Fibroblast of skin of left quadriceps (primary cell): ENCODE measurements at places on chromosomes 5 and 9.
A peak's percentile ranks its signal among the peaks of the same experiment; 100 is the strongest.

DNA sequence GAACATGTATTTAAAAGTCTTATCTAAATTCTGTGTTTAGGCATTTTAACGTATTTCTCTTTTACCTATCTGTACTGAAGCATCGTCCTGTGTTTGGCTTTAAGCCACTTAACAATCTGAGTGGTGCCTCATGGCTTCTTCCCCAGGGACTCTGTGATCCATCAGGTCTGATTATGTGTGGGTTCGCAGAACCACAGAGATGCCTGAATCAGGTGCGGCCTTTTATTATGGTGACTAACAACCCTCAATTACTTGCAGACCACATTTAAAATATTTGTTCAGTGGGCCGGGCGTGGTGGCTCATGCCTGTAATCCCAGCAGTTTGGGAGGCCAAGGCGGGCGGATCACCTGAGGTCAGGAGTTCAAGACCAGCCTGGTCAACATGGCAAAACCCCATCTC, 39.6 kb upstream of the SAP30L start:
- DNase-seq, result no peak

- no peak for DNase-seq
These were observed 127.8 kb upstream of the RAPGEF1 start for GRCh38 chr9:131867611-131868192.

DNA sequence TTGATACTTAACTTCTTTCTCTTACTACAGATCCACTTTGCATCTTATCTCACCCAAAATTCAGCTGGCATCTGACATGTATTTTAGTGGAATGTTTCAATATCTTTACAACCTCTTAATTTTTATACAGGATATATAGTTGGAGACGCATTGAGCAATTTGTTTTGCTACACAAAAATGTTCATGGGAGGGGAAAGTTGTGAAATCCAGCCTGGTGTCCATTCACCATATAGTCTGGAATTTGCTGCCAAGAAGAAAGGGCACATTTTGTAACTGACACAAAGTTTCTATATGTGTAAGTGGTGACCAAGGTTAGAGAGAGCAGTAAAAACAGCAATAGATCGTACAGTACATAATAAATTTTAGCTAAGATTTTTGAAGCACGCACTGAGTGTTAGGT, 14.0 kb upstream of the CHD1 start:
- no peak for DNase-seq

DNA sequence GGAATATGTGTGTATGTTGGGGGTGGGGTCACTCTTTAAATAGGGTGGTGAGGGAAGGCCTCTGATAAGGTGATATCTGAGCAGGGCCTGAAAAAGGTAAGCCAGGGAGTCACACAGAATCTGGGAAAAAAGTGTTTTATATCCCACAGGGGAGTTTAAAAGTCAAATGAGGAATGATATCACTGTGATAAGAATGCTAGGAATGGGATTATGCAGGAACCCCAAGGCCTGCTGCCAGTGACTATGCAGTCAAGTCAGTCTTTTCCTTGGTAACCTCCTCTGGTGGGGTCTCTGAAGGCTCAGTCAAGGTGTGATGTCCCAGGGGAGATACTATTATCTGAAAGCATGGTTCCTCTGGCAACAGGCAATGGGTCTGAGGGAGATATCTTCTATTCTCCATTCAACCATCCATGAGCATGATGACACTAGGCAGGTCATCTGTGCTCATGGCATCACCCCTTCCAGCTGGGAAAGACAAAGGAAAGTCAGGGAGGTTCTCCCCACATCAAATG, 53.5 kb downstream of the GRIA1 start:
- DNase-seq, result no peak

GRCh38 chr5:60287174-60287771, 393.7 kb upstream of the PDE4D start:
- peak; percentile 29 for DNase-seq

DNA sequence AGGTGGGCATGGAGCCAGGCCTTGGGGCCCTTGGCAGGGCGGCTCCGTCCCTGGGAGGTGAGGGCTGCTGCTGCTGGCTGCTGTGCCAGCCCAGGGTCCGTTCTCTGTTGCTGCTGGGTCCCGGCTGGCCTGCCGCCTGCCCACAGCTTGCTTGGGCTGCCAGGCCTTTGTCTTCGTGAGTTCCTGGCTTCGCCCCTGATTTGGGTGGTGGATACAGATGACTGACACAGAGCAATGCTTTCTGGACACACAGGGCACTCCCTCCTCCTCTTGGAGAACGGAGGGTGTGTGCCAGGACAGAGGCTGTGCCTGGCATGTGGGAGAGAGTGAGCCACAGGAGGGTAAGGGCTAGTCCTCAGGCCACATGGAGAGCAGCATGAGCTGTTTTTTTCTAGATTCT, 166.1 kb downstream of the MACROH2A1 start:
- DNase-seq, result no peak

DNA sequence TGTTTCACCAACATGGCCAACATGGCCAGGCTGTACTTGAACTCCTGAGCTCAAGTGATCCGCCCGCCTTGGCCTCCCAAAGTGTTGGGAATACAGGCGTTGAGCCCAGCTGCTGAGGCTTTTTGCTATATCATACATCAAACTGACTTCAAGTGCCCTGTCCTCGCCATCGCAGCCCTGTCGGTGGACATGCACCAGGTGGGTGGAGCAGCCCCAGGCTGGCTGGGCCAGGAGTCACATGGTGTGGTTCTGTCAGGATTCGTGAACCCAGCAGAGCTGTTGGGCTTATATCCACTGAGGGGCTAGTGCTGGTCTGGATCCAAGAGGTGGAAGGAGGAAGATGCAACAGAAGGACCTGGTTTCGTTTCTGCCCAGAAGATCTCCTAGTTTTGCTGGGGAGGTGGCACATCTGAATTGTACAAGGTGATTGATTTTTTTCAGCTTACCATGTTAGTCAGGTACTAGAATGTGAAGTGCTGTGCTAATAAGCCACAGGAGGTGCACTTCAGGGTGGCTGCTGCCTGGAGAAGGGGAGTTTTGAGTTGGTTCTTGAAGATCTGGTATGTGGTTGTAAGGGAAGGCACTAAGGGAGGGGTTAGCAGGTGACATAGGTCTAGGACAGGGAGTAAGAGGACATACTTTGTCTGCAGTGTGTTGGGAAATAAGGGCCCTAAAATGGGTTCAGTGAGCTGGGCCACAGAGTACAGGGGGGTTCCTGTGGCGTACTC, 16.1 kb downstream of the PCBD2 start:
- DNase-seq, result no peak

DNA sequence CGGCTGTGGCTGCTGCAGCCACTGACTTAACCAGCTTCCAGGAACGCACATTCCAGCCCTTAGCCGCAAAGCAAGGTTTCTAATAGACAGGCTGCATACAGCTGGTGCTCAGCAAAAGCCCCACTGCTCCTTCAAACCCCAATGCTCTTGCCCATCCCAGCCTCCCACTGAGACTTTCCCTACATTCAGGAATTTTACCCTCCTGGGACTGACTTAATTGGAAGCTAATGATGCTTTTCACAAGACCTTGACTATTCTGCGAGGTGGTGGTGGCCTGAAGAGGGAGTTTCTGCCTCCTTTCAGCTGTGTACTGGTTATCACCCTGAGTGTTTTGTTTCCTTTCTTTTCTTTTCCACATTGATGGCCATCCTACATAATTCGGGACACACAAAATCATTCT, 164.9 kb upstream of the IRX1 start:
- DNase-seq, result no peak

DNA sequence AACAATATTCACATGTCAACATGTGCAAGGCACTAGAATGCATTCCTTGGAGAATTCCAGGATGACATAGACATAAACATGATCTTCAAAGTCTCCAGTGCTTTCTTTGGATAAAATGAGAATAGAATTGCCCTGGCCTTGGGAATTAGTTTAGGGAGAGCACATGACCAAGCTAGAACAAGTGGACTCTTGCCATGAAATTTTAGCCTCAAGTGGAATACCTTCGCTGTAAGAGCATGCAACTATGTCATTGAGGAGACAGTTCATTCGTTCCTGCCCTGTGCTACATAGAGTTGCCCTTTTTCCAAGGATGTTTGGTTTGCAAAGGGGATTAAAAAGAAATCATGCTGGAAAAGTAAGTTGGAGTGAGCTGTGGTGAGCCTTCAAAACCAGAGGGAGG, 42.7 kb downstream of the ZFAND5 start:
- DNase-seq, result no peak

DNA sequence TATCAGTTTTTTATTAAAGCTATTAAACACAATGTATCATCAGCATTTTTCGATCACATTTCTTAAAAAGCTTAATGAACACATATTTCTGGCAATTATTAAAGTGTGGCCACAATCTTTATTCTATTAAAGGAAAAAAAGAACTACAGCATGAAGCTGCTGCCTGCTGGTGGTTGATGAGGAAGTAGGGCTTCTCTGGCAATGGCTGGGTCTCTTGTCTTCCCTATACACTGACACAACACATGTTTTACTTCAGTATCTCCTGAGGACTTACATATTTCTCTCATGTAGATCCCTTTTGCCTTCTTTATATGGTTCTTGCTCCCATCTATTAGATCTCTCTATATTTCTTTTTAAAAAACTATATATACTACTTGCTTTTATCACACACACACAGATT, 590.7 kb downstream of the RAB3C start:
- DNase-seq, result no peak
